MG63 (cell line): ENCODE measurements at places on chromosomes 2 and 18.

- DNase-seq = no peak
These were observed 5.6 kb downstream of the CEP192 start for GRCh38 chr18:12996661-12997292.

- DNase-seq = no peak
These were observed 54.3 kb downstream of the FOXI3 start for GRCh38 chr2:88398180-88398579.

DNA sequence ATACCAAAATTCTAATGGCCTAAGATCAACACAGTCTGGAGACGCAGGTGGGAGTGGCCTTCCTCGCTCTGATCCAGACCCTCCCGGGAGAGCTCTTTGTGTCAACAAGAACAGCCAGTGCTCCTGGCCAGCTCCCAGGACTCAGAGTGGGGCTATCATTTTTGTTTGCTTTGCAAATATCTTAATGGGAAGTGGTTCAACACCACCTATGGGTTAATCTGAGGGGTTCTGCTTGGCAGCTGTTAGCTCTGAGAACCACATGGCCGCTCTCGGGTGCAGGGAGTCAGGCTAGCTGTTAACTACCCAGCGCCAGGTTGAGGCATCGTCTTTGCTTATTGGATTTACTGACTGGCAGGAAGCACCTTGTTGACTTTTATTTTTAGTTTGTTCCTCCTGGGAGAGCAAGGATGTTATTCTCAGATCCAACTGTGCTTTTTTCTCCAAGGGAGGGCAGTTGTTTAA, 184.8 kb upstream of the SP5 start:
- peak; percentile 78 for DNase-seq

GRCh38 chr2:36859366-36859792, 107.0 kb downstream of the STRN start:
- no peak for DNase-seq

DNA sequence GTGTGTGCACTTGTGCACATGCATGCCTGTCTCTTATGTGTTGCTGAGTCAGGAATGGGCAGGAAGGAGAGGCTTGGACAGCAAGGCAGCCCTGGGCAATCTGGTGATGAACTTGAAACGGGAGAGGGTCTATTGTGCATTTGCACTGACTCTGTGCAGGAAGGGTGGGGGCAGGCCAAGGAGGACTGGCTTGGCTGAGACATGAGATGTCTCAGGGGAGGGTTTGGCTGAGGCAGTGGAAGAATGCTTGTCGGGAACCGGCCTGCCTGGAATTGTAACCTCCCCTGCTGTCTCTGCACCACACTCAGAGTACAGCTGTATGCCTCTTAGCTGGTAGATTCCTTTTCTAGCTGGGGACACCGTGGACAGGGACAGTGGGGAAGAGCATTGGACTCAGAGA, 176.1 kb upstream of the TNP1 start:
- peak; percentile 33 for DNase-seq

DNA sequence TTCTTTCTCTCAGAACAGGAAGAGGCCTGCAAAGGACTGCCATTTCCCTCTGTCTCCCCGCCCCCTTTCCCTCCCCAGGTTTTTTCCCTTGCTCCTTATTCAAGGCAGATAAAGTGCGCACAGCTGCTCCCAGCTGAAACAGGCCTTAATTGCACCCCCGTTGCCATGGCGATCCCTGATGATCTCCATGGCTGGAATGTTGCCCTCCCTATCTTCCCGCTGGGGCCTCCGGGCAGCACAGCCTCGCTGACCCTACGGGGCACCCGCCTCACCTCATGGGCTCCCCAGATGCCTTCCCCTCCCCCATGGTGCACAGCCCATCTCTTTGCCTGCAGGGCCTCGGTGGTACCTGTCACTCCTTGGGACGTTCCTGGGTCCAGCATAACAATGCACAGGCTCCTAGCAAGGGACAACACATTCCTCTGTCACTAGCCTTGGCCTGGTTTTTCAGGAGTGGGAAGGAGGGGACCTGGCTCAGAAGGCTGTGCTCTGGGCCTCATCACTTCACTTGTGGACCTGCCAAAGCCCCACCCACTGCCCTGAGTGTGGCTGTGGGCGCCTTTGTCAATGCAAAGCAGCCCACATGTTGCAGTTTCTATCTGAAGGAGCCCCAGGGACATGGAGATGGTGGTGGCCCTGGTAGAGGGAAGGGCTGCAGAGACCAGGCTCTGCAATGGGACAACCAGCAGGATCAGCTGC, 115.0 kb downstream of the CELF4 start:
- DNase-seq = no peak

GRCh38 chr2:214676421-214677089, 132.9 kb downstream of the BARD1 start:
- DNase-seq = no peak

- DNase-seq = no peak
These were observed 181.5 kb upstream of the SCN7A start for GRCh38 chr2:166675553-166675952.

GRCh38 chr2:129002751-129003150, 684.1 kb upstream of the HS6ST1 start:
- no peak for DNase-seq

- no peak for DNase-seq
These were observed 28.6 kb downstream of the KCMF1 start for GRCh38 chr2:84999553-84999955.

DNA sequence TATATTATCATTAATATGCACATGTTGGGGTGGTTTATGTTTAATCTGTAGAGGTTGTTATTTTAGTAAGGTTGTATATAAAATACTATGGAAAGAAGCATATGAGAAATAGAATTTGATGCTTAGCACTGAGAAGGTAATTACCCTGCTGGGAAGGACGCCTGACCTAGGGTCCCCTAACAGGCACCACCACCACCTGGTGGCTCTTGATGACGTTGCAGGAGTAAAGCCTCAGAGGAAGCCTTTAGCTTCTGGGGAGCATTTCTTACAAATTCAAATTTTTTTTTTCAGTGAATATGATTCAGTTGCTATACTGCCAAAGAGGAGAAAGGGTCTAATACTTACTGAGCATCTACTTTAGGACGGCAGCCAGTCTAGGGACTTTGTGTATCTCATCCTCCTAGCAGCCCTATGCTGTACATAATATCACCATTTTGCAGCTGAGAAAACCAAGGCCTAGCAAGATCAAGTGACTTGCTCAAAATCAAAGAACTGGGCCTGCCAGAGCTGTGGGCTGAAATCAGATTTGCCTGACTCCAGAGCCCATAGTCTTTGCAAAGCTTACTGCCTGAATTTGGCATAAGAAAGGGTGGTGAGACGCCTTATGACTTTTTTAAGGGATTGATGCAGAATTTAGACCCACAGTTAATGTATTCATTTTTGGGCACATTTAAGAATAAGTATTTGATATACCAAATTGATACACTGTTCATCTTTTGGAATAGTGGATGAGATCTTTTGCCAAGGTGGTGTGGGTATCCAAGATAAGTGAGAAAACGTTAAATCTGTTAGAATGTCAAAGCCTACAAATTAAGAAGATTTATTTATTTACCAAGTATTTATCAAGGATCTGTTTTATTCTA, 78.8 kb upstream of the GAREM1 start:
- DNase-seq = peak; percentile 2

DNA sequence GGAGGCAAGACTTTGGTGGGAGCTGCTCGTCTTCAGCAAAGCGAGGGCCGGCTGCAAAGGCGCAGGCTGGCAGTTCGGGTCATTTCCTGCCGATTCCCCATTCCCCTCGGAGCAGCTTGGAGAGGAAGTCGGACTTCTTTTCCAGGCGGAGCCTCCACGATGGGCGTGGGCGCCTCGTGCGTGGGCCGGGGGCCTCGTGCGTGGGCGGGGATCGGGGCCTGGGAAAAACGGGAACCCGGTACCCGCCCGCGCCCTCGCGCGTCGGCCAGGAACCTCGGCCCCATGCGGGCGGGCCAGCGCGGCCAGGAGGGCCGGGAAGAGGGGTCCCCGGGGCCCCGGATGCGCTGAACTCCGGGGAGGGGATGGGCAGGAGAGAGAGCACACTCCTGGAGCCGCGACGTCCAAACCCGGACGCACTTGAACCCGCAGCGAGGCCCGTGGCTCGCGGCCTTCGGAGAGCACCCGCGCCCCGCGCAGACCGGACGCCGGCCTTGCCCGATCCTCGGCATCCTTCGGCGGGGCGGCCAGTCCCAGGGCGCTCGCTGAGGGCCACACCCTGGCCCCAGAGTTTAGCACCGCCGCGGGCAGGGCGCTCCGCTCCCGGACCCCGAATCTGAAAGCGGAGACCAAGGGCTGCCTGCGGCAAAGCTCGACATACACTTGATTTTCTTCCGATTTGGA, 368.4 kb downstream of the MTX2 start:
- DNase-seq = peak; percentile 87

DNA sequence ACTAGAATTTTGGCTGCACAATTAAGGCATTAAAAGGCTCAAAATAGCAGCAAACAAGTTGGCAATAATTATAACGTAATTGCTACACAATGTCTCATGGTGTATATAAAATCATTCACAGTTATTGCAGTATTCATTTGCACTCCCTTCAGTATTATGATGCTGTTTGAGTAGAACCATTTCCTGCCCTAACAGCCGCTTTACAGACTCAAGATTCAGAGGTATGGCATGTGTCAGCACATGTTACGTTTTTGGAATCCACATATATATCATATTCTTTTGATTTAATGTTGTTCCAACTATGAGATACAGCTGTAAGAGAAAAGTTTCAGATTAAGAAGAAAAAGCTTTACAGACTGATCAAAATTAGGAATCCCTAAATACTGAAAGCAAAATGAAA, 56.3 kb upstream of the NCKAP5 start:
- DNase-seq = no peak

- no peak for DNase-seq
These were observed 31.4 kb upstream of the CTLA4 start for GRCh38 chr2:203835892-203836800.

GRCh38 chr18:48165111-48165866, 234.8 kb upstream of the SMAD2 start:
- no peak for DNase-seq

- DNase-seq = no peak
These were observed 307.8 kb upstream of the CELF4 start for GRCh38 chr18:37873416-37873815.

DNA sequence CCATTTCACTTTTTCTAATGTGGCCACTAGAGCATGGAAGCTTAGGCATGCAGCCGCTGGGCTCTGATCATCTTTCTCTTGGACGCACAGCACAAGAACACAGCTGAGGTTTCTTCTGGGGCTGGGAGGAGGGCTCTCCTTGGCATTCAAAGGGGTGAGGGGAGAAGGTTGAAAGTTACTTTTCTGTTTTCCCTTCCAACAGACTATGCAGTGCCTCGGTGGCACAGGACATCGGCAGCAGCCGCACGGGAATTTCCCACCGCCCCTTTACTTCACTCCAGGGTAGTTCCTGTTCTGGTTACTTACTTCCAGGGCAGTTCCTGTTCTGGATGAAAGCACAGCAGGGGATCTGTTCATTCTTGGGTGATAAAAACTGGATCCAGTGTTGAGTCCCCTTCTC, 18.9 kb upstream of the MAL start:
- DNase-seq = no peak

DNA sequence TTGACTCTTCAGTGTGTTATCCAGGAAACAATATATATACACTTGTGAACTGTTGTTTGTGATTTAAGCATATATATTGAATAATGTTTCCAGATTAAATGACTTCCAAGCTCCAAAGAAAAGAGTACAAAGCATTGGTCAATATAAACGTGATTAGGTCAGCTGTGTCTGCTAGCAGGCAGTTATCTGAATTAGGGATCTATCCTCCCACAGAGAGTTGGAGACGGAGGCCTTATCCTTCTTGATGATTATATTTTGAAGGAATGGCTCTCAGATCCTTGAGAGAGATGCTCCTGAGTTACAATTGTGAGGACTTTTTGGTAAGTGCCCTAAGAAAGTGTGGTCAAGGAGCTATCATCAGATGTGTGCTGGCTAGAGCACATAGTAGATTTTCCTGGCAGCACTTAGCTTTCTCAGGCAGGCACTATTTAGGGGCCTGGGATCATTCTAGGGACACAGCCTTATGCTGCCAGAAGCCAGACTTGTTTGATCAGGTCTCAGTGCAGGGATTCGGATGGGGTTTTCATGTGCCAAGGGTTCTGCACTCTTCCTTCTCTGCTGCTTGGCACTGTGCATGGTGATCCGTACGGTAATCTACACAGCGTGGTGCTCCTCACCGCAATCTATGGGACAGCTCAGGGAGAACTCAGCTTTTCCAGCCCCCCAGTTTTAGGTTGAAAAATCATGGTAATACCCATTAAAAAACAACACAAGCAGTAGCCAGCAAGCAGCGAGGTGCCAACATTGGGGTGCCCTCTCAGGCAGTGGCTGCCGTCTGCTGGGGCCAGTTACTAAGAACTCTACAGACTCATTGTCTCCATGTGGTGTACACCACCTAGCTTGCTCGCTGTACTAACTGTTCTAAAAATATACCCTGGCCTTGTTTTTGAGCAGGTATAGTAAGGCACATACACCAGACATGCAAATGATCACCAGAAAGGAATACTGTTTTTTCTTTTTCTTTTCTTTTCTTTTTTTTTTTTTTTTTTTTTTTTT, 8.0 kb upstream of the ZDBF2 start:
- DNase-seq = no peak

- no peak for DNase-seq
These were observed 32.6 kb downstream of the CALCRL start for GRCh38 chr2:187415449-187415848.

- peak; percentile 36 for DNase-seq
These were observed 140.9 kb downstream of the DYM start for GRCh38 chr18:49319590-49319989.

GRCh38 chr18:24988253-24988840, 363.6 kb downstream of the ZNF521 start:
- DNase-seq = no peak

- DNase-seq = no peak
These were observed 115.8 kb downstream of the C2orf74 start for GRCh38 chr2:61277756-61278155.

DNA sequence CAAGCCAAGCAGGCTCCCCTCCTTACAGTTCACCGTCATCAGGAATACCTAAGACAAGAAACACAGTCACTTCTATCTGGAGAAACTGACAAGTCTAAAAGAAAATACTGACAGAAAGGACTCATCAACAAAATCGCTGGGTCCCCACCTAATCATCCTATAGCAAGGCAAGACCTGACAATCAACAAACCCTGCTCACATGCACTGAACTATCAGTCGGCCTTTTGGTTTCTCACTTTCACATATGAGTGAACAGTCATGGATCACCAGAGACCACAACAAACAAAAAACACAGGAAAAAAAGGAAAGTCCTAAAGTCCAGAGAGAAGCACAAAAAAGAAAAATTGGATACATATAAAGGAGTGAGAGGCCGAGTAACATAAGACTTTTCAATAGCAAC, 70.4 kb downstream of the SEMA4F start:
- DNase-seq = no peak
